ENCODE measurements at places on chromosomes 4 and X. TPM values are rescaled to one million over a fixed set of nuclear protein-coding genes. Genes with fewer than 3 reads are reported as not detected.
A peak's percentile ranks its signal among the peaks of the same experiment; 100 is the strongest.

The CCKAR gene
- total RNA-seq: 0.16 TPM

The SSX3 gene
- total RNA-seq: not detected

The ACOX3 gene
- 17.9 TPM for total RNA-seq

The FAM184B gene
- not detected for total RNA-seq

The SLC9B1 gene
- total RNA-seq: 0.41 TPM

The VCX3A gene
- total RNA-seq: not detected

The REELD1 gene
- total RNA-seq: 0.09 TPM

The SULT1E1 gene
- total RNA-seq: 0.13 TPM

The SPANXD gene
- not detected for total RNA-seq

- H3K27ac ChIP-seq: no peak overlapping the region
- H3K36me3 ChIP-seq: no peaks in the 10 kb centered on the region
- DNase-seq: no peak
Observed at GRCh38 chrX:15903186-15903681, 48.6 kb upstream of the AP1S2 start.

- no peaks in the 10 kb centered on the region for H3K4me1 ChIP-seq
- no peaks in the 10 kb centered on the region for H3K36me3 ChIP-seq
- H3K27me3 ChIP-seq: no peaks in the 10 kb centered on the region
- no peak overlapping the region for H3K27ac ChIP-seq
- no peak for DNase-seq
Observed at GRCh38 chr4:155509555-155509954, 132.8 kb upstream of the MAP9 start.

- no peaks in the 10 kb centered on the region for H3K36me3 ChIP-seq
- no peaks in the 10 kb centered on the region for H3K4me1 ChIP-seq
- no peaks in the 10 kb centered on the region for H3K27me3 ChIP-seq
- DNase-seq: no peak
- H3K4me3 ChIP-seq: no peak overlapping the region
Observed at GRCh38 chr4:83323136-83323535, 11.5 kb downstream of the HPSE start.

- no peak overlapping the region for H3K4me3 ChIP-seq
- no peaks in the 10 kb centered on the region for H3K27me3 ChIP-seq
- H3K4me1 ChIP-seq: no peaks in the 10 kb centered on the region
- no peaks in the 10 kb centered on the region for H3K36me3 ChIP-seq
Observed at GRCh38 chr4:4762909-4763821, 96.3 kb upstream of the MSX1 start.

DNA sequence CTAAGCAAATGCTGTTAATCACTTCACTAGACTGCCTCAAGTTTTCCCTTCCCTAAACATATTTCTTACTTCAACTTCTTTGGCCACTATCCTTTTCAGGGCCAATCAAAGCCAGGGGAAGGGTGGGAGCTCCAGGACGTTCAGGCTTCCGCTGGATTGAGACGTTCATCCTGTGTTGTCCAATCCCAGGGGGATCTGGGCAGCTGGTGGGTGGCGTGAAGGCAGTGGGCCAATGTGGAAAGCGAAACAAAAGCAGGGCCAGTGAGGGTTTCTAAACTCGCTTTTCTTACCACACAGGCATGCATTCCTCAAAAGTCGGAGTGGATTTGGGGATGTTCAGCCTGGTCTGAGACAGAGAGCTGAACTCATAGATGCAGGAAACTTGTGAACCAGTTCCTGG lies 7.6 kb downstream of the CXCL13 start:
- H3K4me3 ChIP-seq: no peak overlapping the region
- H3K27me3 ChIP-seq: no peaks in the 10 kb centered on the region
- no peaks in the 10 kb centered on the region for H3K4me1 ChIP-seq
- DNase-seq: no peak

DNA sequence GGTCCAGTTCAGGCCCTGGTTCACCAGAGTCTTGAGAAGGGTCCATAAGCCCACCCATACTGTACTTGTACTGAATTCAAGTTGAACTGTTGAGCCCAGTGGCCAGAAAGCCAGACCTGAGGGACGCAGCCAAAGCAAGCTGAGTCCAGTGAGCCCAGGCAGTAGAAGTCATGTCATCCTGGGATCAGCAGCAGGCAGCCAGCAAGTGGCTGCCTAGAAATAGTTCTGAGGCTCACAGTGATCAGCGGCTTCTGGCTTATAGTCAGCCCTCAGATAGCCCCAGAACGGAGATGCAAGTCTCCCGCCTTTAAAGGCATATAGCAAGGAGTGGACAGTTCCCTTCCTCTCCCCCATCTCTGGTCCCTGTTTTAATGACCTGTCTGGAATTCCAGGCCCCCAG lies 347.1 kb downstream of the FBXW7 start:
- no peak for DNase-seq
- no peak overlapping the region for H3K4me3 ChIP-seq
- no peaks in the 10 kb centered on the region for H3K36me3 ChIP-seq
- H3K27me3 ChIP-seq: no peaks in the 10 kb centered on the region
- no peak overlapping the region for H3K27ac ChIP-seq

GRCh38 chrX:58051346-58051745 lies 141.1 kb upstream of the ZXDA start:
- H3K27ac ChIP-seq: no peak overlapping the region
- H3K36me3 ChIP-seq: no peaks in the 10 kb centered on the region
- H3K4me3 ChIP-seq: no peak overlapping the region
- no peak for DNase-seq

DNA sequence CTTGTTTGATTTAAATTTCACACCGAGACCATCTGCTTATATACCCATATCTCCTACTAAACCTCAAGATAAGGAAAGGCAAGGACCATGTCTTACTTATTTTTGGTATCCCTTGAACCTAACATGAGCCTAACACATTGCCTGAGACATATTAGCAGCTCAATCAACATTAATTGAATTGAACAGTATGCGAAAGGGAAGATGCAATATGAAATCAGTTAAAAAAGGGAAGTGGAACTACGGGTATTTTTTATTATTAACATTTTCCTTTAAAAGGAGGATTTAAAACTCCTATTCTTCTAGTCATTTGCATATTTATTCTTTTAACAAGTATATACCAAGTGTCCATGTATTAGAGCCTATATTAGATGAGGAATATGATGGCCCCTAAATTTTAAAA lies 197.0 kb downstream of the CAMK2D start:
- no peaks in the 10 kb centered on the region for H3K27me3 ChIP-seq
- no peak overlapping the region for H3K27ac ChIP-seq
- no peak for DNase-seq
- no peaks in the 10 kb centered on the region for H3K36me3 ChIP-seq
- H3K4me1 ChIP-seq: no peaks in the 10 kb centered on the region

GRCh38 chr4:46196086-46196485 lies 72.2 kb upstream of the GABRG1 start:
- no peak overlapping the region for H3K4me3 ChIP-seq
- no peaks in the 10 kb centered on the region for H3K27me3 ChIP-seq
- H3K4me1 ChIP-seq: no peaks in the 10 kb centered on the region
- no peak for DNase-seq
- no peak overlapping the region for H3K27ac ChIP-seq

GRCh38 chrX:151227627-151228026 lies 51.2 kb downstream of the GPR50 start:
- H3K4me1 ChIP-seq: no peaks in the 10 kb centered on the region
- no peak overlapping the region for H3K27ac ChIP-seq
- no peak for DNase-seq
- H3K4me3 ChIP-seq: no peak overlapping the region
- H3K36me3 ChIP-seq: no peaks in the 10 kb centered on the region

DNA sequence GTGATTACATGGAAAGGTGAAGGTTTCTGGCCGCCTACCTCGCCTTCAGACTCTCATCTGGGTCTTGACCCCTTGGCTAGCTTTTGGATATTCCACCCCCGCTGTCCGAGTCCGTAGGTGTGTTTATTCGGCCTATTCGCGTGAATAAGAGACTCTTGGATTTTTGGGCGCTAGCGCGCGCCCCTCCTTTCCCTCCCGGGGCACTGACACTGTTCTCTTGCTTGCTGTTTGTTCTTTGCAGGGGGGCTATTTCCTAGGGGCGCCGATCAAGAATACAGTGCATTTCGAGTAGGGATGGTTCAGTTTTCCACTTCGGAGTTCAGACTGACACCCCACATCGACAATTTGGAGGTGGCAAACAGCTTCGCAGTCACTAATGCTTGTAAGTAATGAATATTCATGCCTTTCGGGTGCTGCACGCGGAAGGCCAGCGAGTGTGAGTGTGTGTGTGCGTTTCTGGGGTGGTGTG lies 932 bp downstream of the GRIA2 start:
- H3K4me3 ChIP-seq: peak overlapping the region; percentile 38
- no peak overlapping the region for H3K27ac ChIP-seq
- H3K36me3 ChIP-seq: no peaks in the 10 kb centered on the region
- no peak for DNase-seq
- H3K27me3 ChIP-seq: no peaks in the 10 kb centered on the region

DNA sequence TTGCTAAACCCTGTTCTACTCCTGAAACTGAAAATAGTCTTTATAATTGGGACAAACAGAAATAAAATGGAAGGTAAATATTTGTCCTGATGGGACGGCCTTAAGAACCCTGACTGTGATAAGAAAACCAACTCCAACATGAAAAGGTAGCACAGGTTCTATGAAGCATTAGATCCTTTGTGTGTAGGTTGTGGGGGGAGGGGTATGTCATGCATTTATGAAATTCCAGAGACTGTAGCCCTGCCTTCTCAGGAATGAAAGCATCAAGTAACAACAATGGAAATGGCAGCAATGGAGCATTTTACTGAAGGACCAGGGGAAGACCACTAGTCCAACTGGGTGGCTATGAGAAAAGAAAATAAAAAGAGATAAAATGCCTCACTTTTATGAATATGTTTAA lies 23.9 kb downstream of the CXXC4 start:
- peaks cover 3% of the 10 kb centered on the region for H3K4me1 ChIP-seq
- H3K36me3 ChIP-seq: no peaks in the 10 kb centered on the region
- H3K27ac ChIP-seq: no peak overlapping the region
- no peaks in the 10 kb centered on the region for H3K27me3 ChIP-seq
- H3K4me3 ChIP-seq: no peak overlapping the region

- no peak for DNase-seq
- no peak overlapping the region for H3K4me3 ChIP-seq
- no peaks in the 10 kb centered on the region for H3K4me1 ChIP-seq
- no peak overlapping the region for H3K27ac ChIP-seq
- H3K36me3 ChIP-seq: no peaks in the 10 kb centered on the region
- H3K27me3 ChIP-seq: no peaks in the 10 kb centered on the region
Observed at GRCh38 chrX:116009346-116009745, 161.2 kb upstream of the AGTR2 start.

DNA sequence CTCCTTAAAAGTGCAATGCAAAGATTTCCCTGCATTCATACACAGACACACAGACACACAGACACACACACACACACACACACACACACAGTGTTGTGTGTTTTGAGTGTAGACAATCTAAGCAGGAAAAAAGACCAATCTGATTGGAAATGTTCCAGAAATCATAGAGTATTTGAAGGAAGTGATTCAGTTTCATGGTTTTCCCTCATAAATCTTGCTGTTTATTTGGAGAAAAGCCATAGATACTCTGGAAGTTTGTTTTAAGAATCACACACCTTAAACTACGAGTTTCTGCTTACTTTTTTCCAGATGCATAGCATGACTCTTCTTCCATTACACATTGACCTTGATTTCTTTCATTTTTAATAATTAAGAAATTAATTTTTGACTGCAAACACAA lies 298.5 kb upstream of the BMP3 start:
- DNase-seq: no peak
- no peaks in the 10 kb centered on the region for H3K4me1 ChIP-seq
- no peaks in the 10 kb centered on the region for H3K36me3 ChIP-seq
- no peak overlapping the region for H3K4me3 ChIP-seq
- H3K27ac ChIP-seq: no peak overlapping the region
- no peaks in the 10 kb centered on the region for H3K27me3 ChIP-seq

- H3K4me3 ChIP-seq: no peak overlapping the region
- no peaks in the 10 kb centered on the region for H3K4me1 ChIP-seq
- peaks cover under 1% of the 10 kb centered on the region for H3K36me3 ChIP-seq
- no peak overlapping the region for H3K27ac ChIP-seq
- DNase-seq: no peak
Observed at GRCh38 chr4:75771607-75772006, 47.2 kb downstream of the USO1 start.

DNA sequence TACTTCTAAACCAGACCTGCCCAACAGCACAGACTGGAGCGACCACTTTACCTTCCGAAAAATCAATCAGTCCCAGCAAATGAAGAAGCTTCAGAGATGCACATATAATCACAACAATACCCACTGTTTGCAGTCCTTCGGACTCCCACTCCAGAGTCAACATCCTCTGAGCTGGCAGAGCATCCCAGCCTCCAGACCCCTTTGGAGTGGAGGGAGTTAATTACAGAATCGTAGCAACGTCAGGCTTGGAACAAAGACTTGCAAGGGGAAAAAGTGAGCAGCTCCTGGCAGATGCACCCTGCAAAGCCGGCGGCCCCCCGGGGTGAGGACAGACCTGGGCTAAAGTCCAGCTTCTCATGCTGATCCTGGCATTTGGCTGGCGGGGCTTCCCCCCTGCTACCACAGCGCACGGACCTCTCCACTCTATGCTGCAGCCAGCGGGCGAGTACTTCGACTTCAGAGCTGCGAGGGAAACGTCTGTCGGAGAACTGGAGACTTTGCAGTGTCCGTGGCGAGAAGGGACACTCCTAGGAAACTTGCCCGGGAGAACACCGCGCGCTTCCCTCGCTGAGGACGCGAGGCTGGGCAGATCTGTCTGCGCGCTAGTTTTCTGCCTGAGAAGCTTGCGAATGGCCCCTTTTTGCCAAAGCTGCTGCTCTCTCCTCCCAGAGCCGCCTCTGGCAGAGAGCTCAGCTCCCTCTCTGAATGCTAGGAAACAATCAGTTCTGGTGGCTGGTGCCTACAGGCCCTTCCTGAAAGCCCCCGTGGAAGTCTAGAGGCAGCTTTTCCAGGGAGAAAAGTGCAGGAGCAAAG lies 283.7 kb downstream of the PACRGL start:
- DNase-seq: no peak
- H3K27ac ChIP-seq: no peak overlapping the region
- H3K4me1 ChIP-seq: no peaks in the 10 kb centered on the region
- no peaks in the 10 kb centered on the region for H3K36me3 ChIP-seq

DNA sequence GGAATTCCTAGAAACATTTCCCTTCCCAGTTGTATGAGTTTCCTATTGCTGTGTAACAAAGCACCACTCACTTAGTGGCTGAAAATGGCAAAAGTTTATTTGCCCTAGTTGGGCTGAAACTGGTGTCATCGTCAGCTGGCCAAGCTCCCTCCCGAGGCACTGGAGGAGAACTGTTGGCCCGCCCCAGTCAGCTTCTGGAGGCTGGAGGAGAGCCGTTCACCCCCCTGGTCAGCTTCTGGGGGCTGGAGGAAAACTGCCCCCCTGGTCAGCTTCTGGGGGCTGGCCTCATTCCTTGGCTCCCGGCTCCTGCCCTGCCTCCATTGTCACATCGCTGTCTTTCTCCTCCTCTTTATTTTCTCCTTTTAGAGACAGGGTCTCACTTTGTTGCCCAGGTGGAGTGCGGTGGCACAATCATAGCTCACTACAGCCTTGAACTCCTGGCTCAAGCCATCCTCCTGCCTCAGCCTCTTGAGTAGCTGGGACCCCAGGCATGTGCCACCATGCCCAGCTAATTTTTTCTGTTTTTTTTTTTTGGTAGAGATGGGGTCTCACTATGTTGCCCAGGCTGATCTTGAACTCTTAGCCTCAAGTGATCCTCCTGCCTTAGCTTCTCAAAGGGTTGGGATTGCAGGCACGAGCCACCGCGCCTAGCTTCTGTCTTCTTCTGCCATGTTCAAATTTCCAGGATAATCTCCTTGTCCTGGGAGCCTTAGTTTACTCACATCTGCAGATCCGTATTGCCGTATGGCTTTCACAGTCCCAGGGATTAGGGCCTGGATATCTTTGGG lies 3.2 kb downstream of the RGS12 start:
- no peaks in the 10 kb centered on the region for H3K36me3 ChIP-seq
- no peak overlapping the region for H3K27ac ChIP-seq
- no peak for DNase-seq
- H3K27me3 ChIP-seq: no peaks in the 10 kb centered on the region
- peaks cover 5% of the 10 kb centered on the region for H3K4me1 ChIP-seq

Measured in pancreas (tissue), 10 donors.